ENCODE measurements at places on chromosomes 6 and 20.

GRCh38 chr20:58042591-58042990 lies 185.9 kb downstream of the ANKRD60 start:
- DNase-seq, result no peak

DNA sequence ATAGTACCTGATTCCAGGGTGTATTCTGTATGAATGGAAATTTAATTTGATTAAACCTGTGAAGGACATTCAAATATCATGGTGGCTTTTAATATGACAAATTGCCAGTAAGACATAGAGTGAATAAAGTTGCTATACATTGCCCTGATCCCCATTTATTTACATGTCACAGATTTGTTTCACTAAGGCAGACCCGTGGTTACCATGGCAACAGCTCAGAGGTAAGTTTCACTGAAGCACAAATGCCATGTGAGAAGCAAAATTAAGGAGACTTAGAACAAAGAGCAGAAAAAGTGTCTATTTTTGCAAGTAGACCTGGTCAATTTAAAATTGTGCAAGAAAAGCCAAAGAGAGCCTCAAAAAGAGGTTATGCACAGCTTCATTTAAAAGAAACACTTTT lies 63.7 kb downstream of the PXDC1 start:
- DNase-seq, result no peak

DNA sequence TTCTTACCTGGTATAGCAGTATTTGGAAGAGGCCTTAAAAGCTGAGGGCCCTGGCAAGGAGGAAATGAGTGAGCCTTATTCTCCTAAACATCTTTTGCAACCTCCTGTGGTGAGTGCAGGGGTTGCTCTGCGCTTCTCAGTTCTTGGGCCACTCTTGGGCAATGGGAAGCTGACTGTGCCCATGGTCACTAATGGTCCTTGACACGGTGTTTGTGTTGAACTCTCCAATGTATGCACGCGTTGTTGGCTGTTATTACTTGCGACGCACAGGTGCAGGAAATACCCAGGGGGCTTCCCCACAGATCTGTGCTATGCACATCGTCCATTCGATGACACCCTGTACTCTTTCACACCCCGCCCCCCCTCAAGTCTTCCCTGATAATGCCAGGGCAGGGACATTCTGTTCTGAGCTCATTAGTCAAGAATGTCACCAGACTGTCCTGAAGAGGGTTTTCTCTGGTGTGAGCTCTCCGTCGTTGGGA lies 79.7 kb downstream of the EDN1 start:
- DNase-seq, result no peak

GRCh38 chr20:8304124-8304816 lies 172.2 kb downstream of the PLCB1 start:
- DNase-seq, result no peak

- DNase-seq, result no peak
Observed at GRCh38 chr6:169296170-169296569, 42.5 kb upstream of the THBS2 start.

GRCh38 chr20:23349338-23350195 lies 1.0 kb upstream of the NXT1 start:
- DNase-seq, result peak; percentile 73
